ENCODE measurements at places on chromosomes 7 and 10.

GRCh38 chr10:52951824-52952223, 179.2 kb upstream of the MBL2 start:
- peak; percentile 4 for DNase-seq

DNA sequence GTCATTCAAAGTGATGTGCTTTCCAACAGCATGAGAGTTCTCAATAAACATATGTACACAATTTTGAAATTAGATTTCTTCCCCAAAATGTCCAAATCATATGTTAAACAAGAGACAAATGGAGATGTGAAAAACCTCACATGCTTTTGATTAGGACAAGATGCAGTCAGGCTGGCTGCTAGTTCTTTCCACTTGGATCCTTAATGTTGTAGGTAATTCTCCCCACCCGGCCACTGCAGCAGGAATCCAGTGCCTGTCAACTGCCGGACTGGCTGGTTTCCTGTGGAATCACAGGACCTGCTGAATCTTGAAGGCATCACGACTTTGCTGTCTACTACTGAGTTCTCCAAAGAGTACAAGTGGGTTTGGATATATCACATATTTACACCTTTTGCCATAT, 138.6 kb upstream of the AKR1E2 start:
- DNase-seq = no peak

GRCh38 chr10:60187691-60188090, 202.0 kb downstream of the ANK3 start:
- DNase-seq = peak; percentile 86

GRCh38 chr7:106062521-106062931, 49.6 kb downstream of the SYPL1 start:
- DNase-seq = no peak

DNA sequence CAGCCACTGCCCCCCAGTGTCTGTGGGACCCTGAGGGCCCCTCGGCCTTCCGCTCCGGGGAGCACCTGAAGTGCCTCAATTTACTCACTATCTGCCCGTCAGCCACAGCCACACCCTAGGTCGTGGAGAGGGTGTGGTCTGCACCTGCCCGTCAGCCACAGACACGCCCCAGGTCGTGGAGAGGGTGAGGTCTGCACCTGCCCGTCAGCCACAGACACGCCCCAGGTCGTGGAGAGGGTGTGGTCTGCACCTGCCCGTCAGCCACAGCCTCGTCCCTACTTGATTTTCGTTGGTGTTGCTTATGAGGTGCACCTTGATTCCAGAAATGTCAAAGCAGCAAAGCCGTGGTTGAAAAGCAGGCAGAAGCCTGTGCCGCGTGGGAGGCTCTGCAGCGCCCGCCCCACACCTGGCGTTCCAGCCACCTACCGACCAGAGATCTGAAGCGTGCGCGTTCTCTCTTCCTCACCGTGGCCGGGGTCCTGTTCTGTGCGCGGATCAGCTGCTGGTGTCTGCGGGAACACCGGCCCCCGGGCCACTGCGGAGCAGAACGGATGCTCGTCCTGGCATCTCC, 101.6 kb downstream of the DYNC2I1 start:
- DNase-seq = no peak

GRCh38 chr7:151306374-151306773, 35.2 kb upstream of the NUB1 start:
- DNase-seq = no peak

GRCh38 chr10:132301371-132302330, 6.1 kb downstream of the STK32C start:
- no peak for DNase-seq

- peak; percentile 99 for DNase-seq
Observed at GRCh38 chr7:1567896-1568510, 1.8 kb downstream of the PSMG3 start.

GRCh38 chr10:30036341-30036740, 23.0 kb downstream of the JCAD start:
- peak; percentile 89 for DNase-seq

DNA sequence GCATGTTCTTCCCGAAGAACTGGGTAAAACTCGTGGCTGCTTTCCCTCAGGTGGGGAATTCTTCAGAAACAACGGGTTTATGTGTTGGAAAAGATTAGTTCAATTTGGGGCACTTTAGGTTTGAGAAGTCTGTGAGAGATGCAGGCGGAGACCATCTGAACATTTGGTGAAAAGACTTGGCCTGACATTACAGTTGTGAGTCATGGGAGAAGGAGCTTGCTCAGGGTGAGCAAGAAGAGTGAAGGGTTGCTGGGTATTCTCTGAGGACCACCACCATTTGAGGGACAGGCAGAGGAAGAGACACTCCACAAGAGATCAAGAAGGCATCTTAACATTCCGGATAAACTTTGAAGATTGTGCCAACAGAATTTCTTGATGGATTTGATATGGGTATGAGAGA, 88.6 kb downstream of the PODXL start:
- DNase-seq = no peak

GRCh38 chr10:110437761-110438341, 59.9 kb upstream of the DUSP5 start:
- DNase-seq = no peak

- DNase-seq = no peak
Observed at GRCh38 chr7:100137851-100138760, 10.6 kb upstream of the LAMTOR4 start.
